Activated CD4-positive, CD25-positive, alpha-beta regulatory T cell treated with anti-CD3 and anti-CD28 coated beads, Interleukin-2, amount 50 U/mL, for 24 hours (primary cell): ENCODE measurements at places on chromosomes 7 and 10.

DNA sequence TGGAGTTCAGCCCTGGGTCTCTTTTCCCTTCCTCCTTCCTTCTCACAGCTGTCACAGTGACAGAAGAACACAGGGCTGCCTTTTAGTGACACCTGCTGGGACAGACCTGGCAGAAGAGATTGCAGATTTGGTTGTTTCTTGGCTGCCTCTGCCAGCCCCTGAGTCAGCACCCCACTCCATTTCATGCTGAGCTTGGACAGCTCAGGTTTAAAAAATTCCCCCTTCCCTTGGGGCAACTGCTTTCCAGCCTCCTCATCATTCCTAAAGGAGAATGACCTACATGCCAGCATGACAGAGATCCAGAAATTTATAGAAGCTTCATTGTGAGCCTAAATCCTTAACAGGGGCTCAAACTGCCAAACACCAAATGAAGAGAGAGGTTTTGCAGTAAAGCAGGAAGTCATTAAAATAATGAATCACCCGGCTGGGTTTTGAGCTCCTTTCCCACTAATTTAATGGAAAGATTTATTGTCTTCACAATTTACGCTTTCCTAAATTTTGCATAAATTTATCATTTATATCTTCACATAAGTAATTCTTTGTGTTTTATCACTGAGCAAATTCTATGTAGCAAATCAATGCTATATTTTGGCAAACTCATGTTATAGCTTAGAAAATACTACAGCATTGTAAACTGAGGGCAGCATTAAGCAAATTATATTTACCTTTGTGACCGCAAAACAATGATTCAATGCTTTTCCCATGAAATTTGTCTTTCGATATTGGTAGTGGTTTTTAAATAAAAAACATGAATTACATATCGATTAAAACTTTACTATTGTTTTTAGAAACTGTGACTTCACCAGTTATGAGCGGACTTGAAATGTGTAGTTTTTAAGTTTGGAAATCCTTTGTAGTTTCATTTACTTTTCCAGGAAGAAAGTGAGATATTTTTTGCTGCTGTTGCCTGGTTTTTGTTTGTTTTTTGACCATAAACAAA lies 399.5 kb upstream of the ANKRD30A start:
- no peak for ATAC-seq

GRCh38 chr7:132118641-132119040 lies 457.6 kb downstream of the PLXNA4 start:
- no peak for ATAC-seq

GRCh38 chr7:26989897-26990670 lies 105.7 kb downstream of the HOXA1 start:
- ATAC-seq, result no peak

GRCh38 chr7:3956949-3957348 lies 655.9 kb downstream of the SDK1 start:
- ATAC-seq, result no peak

DNA sequence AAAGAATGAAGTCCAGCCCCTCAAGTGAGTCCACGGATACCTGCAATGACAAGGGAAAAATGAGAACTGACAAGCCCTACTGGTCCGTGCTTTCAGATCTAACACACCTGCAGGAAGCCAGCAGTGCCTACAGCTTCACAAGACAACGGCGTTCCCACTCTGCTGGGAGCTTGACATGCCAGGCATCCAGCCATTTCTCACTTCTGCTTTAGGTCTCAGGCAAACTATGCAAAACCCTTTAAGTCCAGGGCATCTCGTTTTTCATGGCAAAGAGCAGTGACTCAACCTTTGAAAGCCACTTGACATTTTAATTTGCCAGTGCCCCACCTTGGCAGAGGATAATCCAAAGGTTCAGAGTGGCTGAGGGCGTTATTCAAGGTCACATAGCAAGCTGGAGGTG lies 49.1 kb upstream of the GPAM start:
- no peak for ATAC-seq

DNA sequence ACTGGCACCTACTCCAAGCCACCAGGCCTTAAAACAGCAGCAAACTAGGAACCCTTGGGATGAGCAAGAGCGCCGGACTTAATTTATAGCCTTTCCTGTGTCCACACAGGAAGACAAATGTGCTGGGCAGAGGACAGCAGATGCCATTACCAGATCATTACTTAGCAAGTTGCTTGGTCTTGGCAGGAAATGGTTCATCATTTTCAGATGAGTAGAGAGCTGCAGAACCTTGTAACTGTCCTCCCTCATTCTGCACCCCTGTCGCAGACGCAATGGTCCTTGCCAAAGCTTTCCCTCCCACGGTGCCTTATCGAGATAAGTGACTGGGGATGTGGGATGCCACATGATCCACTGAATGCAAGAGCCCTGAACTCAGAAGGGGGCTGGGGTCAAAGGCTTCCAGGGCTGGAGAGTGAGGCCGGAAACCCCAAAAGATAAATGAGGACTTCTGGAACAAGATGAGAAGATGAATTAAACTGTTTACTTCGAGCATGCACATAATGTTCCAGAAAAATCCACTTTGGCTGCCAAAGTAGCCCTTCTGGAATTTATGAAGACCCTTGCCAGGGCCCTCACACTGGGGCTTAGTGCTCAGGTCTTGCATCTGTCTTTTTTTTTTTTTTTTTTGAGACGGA lies 145.6 kb upstream of the ZNF32 start:
- ATAC-seq, result no peak

GRCh38 chr10:16853201-16853600 lies 36.0 kb upstream of the RSU1 start:
- ATAC-seq, result no peak

- ATAC-seq, result no peak
Observed at GRCh38 chr7:31258391-31258790, 82.1 kb downstream of the NEUROD6 start.

GRCh38 chr7:100613412-100614175 lies 1.3 kb downstream of the MOSPD3 start:
- ATAC-seq, result no peak

GRCh38 chr7:80247891-80248290 lies 113.3 kb downstream of the GNAI1 start:
- ATAC-seq, result no peak

DNA sequence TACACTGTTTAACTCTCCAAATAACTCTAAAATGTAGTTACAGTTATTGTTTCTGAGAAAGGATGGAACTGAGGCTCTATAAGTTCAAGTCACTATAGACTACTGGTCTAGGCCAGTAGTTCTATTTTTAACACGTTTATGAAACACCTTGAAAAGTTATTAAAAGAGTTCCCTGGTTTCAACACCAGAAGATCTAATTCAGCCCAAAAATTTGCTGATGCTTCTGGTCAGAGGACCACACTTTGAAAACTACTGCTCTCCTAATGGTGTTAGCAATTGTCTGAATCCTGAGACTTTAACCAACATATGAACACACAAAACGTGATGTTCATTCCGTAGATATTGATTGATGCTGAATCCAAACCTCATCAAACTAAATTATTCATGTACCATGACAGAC lies 658.6 kb upstream of the STEAP1 start:
- no peak for ATAC-seq

DNA sequence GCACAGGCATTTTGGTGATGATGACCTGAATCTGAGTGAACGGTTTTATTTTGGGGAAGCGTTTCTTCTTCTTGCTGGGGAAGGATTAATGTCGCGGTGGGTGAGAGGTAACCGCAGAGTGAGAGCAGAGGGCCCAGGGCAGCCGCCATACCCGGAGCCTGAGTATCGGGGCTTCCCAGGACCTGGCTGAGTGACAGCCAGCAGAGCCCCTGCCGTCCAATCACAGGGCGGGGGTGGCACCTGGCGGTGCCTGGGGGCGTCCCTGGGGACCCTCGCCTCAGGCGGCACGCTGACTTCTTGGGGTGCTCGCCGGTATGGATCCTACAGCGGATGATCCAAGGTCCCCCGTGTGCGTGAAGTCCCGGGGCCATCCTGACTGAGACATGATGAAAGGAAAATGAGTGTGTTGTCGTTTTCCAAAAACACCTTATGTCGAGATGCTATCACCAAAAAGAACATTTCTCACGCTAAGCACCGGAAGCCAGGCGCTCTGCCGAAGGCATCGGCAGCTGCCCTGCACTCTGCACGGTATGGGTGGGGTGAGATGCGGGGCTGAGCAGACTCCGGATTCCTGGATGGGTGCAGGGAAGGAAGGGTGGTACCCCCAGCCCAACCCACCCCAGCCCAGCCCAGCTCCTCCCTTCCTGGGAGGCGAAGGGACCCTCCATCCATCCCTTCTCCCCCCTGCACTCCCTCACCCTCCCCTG lies 227.9 kb upstream of the SHH start:
- no peak for ATAC-seq

- ATAC-seq, result no peak
Observed at GRCh38 chr7:66602159-66602558, 26.5 kb upstream of the KCTD7 start.

DNA sequence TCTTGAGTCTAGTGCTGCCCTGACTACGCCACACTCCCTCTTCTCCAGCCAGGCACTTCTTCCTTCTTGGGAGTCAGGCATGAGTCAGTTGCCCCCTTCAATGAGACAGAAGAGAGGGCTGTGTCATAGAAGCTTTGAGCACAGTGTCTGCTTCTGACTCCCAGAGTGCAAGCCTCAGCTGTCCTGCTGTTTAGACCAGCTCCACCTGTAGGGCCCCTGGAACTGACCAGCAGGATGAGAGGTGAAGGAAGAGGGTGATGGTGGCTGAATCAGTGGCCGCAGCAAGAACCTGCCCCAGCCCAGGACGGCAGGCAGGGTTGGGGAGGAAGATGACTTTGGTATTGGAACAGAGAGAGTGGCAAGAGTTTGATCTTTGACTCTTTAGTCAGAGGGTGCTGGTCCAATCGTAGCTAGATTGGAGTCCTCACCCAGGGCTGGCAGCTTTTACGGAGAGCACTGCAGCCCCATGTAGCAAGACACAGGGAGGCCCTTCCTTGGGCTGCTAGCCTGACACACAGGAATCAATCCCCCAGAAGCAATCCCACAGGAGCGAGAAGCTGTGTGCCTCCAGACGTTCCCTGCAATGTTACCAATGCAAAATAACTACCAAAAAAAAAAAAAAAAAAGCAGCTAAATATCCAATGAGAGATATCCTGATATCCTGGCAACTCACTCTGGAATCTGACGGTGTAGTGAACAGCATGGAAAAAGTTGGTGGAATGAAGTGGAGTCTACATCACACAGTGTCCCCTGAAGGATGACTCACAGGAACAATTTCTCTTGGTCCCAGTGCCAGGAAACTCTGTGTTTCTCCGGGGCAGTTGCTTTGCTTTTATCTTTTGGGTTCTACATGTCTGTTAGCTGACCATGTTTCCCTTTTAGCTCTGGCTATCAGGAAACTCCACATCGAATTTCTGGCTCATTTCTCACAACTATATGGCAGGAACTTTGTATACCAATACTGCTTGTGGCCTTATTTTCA lies 6.9 kb downstream of the C10orf62 start:
- ATAC-seq, result no peak

- ATAC-seq, result no peak
Observed at GRCh38 chr10:74801447-74801846, 25.0 kb upstream of the KAT6B start.

DNA sequence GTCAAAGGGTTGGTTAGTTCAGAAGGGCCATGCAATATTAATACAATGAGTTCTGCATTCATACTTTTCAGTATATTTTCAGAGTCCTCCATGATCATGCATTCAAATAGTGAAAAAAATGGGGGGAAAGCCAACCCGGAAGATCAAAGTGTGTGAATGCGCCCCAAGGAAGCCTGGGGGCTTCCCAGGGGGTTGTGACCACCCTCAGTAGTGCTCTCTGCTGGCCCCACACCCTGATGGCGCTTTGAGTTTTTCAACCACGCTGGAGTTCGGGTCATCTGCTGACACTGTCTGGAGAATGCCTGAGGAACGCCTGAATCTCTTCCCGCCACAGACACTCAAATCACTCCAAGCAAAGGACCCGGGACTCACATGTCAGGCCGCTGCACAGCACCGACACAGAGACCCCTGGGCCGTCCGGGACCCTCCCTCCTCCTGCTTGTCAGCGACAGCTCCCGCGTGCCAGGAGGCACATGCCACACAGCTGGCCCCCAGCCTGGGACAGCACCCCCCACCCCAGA lies 1.0 kb downstream of the TNS3 start:
- ATAC-seq, result no peak

- no peak for ATAC-seq
Observed at GRCh38 chr10:100104300-100104699, 22.6 kb upstream of the CPN1 start.

DNA sequence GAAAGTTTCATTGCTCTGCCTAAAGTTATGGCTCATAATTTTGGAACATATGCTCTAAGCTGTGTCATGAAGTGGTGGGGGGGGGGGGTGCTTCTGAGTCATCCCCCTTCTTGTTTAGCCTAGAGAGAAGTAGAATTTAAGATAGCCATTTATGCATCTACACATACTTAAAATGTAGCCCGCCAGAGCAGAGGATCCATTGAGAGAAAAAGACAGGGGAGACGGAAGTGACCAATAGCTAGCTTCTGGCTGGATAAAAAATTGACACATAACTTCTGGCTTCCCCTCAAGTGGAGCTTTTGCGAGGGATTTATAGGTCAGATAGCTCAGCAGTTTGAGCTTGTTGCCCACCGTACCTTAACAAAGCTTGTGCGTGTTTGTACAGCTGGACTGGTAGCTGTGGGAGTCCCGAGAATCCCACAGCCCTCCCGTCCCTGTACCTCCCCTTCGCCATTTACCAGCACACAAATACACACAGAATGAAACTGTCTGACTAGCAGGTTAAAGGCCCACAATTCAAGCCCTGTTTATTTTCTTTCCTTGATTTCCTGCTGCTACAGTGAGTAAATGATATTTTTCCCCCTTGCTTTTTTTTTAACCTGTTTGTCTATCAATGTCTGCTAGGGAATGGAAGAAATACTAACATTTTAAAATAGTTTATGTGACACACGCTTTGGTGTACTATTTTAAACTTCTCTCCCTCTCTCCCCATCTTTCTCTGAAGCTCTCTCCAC lies 232.6 kb upstream of the FERD3L start:
- ATAC-seq, result no peak

- no peak for ATAC-seq
Observed at GRCh38 chr7:154956427-154956826, 46.5 kb downstream of the PAXIP1 start.

DNA sequence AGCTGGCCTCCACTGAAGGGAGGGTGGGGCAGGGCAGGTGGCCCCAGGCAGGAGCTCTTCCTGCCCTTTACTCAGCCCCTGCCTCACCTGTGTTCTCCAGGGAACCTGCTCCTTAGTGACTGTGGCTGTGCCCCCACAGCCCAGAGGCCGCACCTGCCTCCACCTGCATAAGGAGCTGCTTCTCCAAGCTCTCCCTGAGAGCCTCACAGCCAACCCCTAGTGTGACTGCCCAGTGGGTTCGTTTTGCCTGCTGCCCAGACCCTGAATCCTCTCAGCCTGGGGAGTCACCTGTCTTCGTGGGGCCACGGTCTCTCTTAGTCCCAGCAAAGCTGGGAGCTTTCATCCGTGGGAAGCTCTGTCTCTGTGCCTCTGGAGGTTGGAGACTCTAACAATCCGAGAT lies 94.4 kb downstream of the GLRX3 start:
- no peak for ATAC-seq

DNA sequence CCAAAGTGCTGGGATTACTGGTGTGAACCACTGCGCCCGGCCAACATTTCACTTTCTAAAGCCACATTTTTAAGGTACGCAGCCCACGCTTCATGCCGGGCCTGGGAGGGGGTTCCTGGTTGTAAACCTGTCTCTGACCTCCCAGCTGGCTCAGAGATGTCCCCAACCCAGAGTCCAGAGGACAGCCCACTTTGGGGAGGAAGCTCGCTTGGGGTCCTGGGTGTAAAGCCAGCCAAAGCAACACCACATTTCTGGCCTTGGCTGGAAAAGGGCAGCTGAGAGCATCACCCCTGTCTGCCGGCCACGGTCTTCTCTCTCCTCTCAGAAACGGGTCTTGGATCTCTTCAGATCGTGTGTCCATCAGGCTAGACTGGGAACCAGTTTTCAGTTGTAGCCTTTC lies 23.9 kb upstream of the PITRM1 start:
- no peak for ATAC-seq

GRCh38 chr7:130844811-130845580 lies 111.0 kb upstream of the KLF14 start:
- no peak for ATAC-seq
